ENCODE measurements at places on chromosomes 5 and 9. TPM values are rescaled to one million over a fixed set of nuclear protein-coding genes. Genes with fewer than 3 reads are reported as not detected.

Gene SEMA6A
- total RNA-seq = 41.6 TPM

Gene TMEM215
- total RNA-seq = not detected

Gene PCDHGC5
- 0.82 TPM for total RNA-seq

Gene PCDH1
- total RNA-seq = 20.3 TPM

Gene ANKRD18B
- total RNA-seq = not detected

Gene TLX3
- total RNA-seq = not detected

Gene TTC16
- total RNA-seq = not detected

Gene PCDHB5
- 2.4 TPM for total RNA-seq

Gene OR1L1
- not detected for total RNA-seq

Gene LPAR1
- 61.1 TPM for total RNA-seq

Gene LCN15
- not detected for total RNA-seq

Gene PCDHGA2
- 6.5 TPM for total RNA-seq

Gene CYLC2
- not detected for total RNA-seq

Gene ACTBL2
- not detected for total RNA-seq

Gene PCDHGB7
- 7.6 TPM for total RNA-seq

Gene DAB2IP
- total RNA-seq = 38.5 TPM

Gene MLANA
- total RNA-seq = not detected

Gene GFRA3
- not detected for total RNA-seq
